ENCODE measurements at places on chromosomes 11 and 22.

DNA sequence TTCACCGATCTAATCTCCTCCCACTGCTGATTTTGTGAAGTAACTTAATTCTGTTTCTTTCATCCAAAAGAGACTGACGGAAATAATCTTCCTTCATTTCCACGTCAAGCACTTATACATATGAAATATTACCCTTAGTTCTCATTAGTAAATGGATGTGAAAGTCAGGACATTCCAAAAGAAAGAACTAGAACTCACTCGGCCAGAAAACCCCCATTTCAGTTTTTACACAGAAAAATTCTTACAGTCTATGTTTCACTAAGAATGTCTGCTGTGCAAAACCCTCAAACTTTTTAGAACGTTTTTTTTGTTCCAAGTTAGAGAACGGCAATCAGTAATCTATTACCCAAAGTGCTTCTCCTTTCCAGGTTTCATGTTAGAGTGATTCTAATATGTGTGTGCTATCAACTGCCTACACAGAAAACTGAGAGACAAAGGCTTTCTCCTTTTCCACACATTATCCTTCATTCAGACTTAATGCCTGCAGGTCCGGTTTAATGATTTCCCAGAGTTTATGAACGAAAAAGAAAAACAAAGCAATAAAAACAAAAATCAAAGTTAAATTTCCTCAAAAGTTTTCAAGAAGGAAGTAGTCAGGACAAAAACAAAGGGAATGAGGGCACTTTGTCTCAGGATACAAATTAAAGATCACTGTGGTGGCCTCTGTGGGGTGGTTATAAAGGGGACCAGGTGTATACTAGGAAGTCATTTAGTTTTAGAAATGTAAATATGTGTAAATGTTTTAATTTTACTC lies 11.3 kb upstream of the SESN3 start:
- DNase-seq, result no peak

DNA sequence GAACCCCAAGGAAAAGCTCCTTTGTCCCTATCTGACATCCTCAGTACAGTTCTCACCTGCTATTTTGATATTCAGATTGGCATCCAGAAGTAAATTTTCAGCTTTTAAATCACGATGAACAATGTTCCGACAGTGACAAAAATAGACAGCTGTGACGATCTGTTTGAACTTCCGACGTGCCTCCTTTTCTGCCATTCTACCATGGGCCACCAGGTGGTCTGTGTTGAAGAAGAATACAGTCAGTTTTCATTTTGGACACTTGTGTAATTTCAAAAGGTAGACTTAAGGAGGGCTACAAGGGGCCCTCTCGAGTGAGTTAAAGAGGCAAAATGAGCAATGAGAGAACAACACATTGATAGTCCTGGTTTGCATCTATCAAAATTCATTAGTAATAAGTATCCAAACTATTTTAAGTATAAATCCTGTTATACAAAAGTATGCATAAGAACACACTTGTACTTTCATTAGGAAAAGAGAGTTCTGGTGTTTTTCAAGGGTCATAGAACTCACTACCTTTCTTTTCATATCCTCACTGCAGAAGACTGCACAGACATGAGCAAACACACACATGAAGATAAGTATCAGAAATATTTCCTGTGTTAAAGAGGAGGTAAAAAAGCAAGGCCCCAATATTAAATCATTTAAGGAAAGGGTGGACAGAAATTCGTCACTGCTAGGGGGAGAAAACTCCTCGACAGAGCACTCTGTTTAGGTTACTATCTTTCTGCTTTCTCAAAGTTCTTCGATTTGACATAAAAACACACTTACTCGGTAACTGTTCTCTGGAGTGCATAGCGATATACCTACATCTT lies 89.9 kb upstream of the APOA1 start:
- DNase-seq, result peak; percentile 7

- no peak for DNase-seq
These were observed 1.4 kb upstream of the VWA5A start for GRCh38 chr11:124113890-124114289.

GRCh38 chr11:130848361-130849214 lies 67.7 kb downstream of the SNX19 start:
- no peak for DNase-seq

GRCh38 chr22:37431801-37432707 lies 4.8 kb upstream of the ELFN2 start:
- DNase-seq, result peak; percentile 20

DNA sequence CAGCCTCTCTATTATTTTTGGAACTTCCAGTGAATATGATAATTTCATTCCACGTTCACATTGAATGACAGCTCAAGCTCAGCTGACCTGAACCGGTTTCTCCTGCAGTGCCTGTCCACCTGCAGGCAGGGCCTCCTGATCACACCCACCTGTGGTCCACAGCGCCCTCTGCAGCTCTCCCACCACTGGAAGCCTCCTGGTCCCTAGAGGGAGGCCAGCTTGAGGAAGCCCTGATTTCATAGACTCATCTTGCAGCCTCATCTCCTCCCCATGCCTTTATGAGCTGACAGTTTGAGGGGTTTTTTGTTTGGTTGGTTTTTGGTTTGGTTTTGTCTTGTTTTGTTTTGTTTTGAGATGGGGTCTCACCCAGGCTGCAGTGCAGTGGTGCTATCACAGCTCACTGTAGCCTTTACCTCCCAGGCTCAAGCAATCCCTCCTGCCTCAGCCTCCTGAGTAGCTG lies 29.9 kb upstream of the MALAT1 start:
- peak; percentile 26 for DNase-seq

DNA sequence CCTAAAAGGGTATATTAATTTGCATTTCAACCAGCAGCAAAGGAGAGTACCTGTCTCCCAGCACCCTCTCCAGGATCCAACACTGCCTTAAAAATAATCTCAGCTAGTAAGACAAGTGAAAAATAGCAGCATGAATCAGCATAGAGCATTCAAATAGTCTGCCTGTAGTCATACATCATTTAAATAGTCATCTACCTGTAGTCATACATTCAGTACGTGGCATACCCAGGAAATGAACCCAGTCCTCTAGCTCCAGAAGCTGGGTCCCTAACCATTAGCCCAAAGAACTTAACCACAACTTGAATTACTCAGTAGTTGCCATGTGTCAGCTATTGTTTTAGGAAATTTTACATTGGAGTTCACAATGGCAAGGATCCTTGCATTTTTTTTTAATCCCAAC lies 9.3 kb downstream of the TENM4 start:
- no peak for DNase-seq

DNA sequence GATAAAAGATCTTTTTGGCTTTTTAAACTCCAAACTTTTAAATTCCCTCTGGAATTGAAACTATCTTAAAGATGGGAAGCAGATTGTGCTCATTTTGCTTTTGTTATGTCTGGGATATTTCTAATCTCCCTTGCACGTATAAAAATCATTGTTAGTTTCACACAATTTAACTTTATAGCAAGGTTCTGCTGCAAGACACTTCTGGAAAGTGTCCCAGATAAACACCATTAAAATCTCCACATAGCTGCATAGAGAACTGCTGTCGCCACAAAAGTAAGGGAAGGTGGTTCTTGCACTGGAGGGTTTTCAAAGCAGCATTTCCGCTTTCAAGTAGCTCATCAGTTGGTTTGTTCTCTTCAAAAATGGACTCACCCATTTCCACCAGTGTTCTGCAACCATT lies 11.8 kb downstream of the PTS start:
- no peak for DNase-seq

DNA sequence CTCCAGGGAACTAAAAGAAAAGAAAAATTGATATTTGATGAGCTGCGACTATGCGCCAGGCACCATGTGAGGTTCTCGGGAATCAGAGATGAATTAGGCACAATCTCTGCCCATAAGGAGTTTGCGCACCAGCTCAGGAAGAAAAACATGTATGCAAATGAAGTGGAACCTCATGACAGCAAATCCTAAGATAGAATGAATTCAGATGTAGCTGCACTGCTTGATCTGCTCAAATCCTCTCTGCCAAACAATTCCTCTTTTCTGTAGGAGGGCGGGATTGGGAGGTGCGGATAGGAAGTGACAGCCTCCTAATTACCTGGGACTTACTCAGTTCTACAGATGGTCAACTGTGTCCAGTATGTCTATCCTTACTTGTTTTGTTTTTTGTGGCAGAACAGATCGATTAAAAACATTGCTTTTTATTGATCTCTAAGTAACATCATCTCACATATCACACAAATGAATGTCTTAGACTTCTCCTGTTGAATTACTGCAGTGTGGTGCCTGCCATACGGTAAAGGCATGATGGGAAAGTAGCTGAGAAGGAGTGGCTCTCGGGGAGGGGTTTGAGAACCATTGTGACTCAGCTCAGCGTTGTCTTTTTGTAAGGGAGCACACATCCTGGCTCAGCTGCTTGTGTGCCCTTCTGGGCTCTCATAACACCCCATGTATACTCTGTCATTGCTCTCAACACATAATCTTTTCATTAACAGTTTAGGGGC lies 13.9 kb downstream of the CRTAM start:
- no peak for DNase-seq

DNA sequence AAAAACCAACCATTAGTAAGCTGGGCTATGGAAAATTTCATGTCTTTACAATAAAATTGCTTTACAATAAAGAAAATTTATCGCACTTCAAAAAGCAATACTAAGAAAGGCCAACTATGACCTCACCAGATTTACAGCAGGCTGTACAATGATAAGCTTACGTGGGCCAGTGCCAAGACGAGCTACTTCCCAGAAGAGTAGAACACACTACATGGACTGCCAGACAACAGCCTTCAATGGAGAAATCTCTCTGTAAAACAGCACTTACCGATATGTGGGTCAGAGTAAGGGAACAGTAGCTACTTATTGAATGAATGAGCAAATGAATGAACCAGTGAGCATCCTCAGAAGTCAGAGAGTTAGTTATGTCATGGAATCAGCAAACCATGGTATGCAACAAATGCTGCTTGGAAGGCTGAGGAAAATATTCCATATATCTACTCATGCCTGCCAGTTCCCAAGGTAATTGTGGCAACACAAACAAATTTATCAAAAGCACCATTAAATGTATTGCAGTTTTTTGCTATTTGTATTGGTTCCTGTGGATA lies 74.4 kb downstream of the SLC36A4 start:
- no peak for DNase-seq

DNA sequence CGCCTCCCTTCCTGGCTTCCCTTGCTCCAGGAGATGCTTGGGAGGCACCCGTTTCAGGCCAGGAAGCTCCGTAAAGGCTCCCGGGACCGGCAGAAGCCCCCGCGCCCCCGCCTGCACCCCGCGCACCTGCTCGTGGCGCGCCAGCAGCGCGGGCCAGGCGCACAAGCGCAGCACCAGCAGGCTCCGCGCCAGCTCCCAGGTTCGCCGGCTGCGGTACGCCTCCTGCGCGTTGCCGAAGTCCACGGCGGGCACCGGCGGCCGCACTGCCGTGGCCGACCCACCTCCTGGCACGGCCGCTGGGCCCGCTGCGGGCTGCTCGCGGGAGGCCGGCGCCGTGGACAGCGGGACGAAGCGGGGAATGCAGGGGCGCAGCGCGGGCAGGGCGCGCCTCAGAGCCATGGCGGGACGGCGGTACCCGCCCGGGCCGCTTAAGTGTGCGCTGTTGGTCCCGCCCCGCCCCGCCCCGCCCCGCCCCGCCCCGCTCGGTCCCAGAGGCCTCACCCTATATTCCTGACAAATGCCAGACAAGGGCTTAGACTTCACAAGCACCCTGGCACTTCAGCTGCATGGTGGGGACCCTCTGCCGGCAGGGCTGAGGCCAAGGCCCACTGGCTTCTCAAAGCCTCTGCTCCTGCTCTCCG lies at the start of gene PRODH:
PRODH (minus strand) TSS at position 405 of the 641 bp plus-strand sequence; CDS start at position 399, 6 bp downstream.
- no peak for DNase-seq

DNA sequence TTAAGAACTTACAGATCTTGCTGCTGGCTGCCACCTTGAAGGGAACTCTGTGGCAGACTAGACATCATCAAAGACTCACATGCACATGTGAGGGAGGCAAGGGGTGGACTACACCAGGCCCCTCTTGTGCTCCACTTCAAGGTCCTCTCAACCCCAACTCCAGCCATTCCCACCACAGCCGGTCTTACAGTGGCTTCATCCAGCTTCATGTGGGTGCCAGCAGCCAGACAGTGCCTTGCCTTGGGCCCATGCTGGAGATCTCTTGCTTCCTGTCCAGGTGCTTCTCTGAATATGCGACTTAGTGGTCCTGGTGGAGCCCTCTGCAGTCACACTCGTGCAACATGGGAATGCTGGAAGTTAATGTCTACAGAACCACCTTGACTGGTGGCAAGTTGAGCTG lies 44.6 kb upstream of the WNT7B start:
- DNase-seq, result no peak

- DNase-seq, result no peak
These were observed 76.8 kb downstream of the JAM3 start for GRCh38 chr11:134145715-134146114.

- no peak for DNase-seq
These were observed 14.3 kb downstream of the ATP5MG start for GRCh38 chr11:118415739-118416068.

DNA sequence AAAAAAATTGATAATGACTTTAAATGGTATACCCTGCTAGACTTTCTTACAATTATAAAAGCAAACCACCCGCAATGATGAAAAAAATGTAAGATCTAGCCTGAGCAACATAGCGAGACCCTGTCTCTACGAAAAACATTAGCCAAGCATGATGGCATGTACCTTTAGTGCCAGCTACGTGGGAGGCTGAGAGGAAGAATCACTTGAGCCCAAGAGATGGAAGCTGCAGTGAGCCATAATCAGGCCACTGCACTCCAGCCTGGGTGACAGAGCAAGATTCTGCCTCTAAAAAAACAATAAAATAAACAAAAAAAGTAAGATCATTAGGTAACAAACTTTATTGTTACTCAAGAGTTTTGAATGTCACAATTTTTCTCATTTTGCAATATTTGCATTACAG lies 39.2 kb downstream of the KMT5B start:
- no peak for DNase-seq
